ENCODE measurements at places on chromosomes 5 and 9. TPM values are rescaled to one million over a fixed set of nuclear protein-coding genes. Genes with fewer than 3 reads are reported as not detected.

GPX8 gene
- 2.0 TPM for total RNA-seq

PCDHGA7 gene
- total RNA-seq: 0.99 TPM

STPG3 gene
- total RNA-seq: not detected

KCNT1 gene
- not detected for total RNA-seq

FCN2 gene
- not detected for total RNA-seq

AJM1 gene
- total RNA-seq: 1.4 TPM

CSF2 gene
- total RNA-seq: 0.20 TPM

STXBP1 gene
- total RNA-seq: 10.3 TPM

SLC24A2 gene
- not detected for total RNA-seq

TMEM267 gene
- 4.1 TPM for total RNA-seq

SMIM33 gene
- total RNA-seq: not detected

SPATA31D4 gene
- not detected for total RNA-seq

VCAN gene
- total RNA-seq: 0.60 TPM

GPR150 gene
- 0.22 TPM for total RNA-seq

TAF1L gene
- total RNA-seq: under 0.01 TPM

SPATA31E1 gene
- total RNA-seq: not detected

EDIL3 gene
- total RNA-seq: 0.44 TPM

QRFP gene
- not detected for total RNA-seq

NMRK1 gene
- total RNA-seq: 16.5 TPM

CORO2A gene
- total RNA-seq: 0.22 TPM

NR4A3 gene
- total RNA-seq: under 0.01 TPM

OR1Q1 gene
- not detected for total RNA-seq

BRINP1 gene
- total RNA-seq: under 0.01 TPM

ZNF79 gene
- total RNA-seq: 6.3 TPM

TNFSF8 gene
- total RNA-seq: not detected

EPB41L4A gene
- 49.6 TPM for total RNA-seq

KCTD16 gene
- under 0.01 TPM for total RNA-seq

NME5 gene
- 1.1 TPM for total RNA-seq

ARHGEF39 gene
- under 0.01 TPM for total RNA-seq

CDK5RAP2 gene
- 15.9 TPM for total RNA-seq

TMC1 gene
- 0.22 TPM for total RNA-seq

NR2F1 gene
- total RNA-seq: 30.5 TPM

RIC1 gene
- 20.9 TPM for total RNA-seq

NOTCH1 gene
- total RNA-seq: 76.9 TPM

SARDH gene
- 0.22 TPM for total RNA-seq

POLR3G gene
- total RNA-seq: 3.7 TPM

NMUR2 gene
- not detected for total RNA-seq

SLC1A1 gene
- total RNA-seq: 5.6 TPM

IL17B gene
- not detected for total RNA-seq

RBM27 gene
- total RNA-seq: 12.9 TPM

TNC gene
- total RNA-seq: 0.22 TPM

ROPN1L gene
- 1.1 TPM for total RNA-seq

All from lung microvascular endothelial cell (primary cell).